H54 (cell line): ENCODE measurements at places on chromosomes 5 and 9.

DNA sequence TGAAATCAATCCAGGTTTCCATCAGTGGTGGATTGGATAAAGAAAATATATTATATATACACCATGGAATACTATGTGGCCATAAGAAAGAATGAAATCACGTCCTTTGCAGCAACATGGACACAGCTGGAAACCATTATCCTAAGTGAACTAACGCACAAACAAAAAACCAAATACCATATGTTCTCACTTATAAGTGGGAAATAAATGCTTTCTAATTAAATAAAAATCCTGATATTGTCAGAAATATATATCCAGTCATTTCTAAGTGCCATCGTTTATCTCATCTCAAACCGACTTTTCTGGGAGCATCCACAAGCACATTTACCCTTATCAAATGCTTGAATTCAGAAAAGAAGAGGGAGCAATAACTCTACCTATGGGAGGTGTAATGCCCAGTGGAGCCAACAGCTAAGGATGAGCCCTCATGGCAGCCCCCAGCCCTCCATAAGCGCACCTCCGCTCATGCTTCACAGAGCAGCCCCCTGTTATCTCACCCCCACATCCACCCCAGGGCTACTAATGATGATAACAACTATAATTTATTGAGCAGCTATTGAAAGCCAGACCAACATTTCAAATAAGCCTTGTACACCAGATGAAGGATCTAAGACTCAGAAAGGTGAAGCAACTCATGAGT, 101.7 kb upstream of the SPOCK1 start:
- DNase-seq, result no peak

- DNase-seq, result no peak
Measured at GRCh38 chr9:72292874-72293607, 72.0 kb downstream of the ZFAND5 start.

DNA sequence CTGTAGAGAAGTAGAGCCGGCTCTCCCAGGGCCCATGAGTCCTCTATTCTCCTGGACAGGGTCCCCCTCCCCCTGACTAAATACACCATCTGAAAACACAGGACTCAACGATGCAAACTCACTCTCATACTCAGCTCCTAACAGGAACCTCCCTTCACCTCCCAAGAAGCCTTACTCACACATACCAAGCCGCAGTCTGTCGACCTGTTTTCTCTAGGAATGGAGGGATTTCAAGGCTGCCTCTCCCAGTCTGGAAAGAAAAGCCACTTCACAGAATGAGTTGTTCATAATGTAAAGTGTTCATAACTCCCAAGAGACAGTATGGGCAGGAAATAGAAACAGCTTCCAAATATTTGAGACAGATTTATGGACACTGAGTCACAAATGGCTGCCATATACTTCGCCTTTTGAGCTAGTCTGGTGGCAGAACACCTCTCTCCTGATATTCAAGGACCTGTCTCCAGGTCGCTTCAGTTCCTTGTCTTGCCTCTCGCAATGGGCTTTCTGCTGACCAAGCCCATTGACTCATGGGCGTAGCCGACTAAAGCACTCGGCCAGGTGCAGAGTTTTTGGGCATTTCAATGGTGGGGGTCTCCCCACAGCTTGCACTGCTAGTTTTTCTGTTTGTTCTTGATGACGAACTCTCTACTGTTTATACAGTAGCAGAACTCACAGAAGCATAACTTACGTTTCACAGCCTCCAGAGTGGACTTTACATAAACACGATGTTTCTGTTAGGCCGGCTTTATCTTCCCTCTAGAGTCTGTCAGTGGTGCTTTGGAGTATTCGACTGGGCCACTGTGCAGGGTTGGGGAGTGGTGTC, 25.0 kb upstream of the IL17B start:
- no peak for DNase-seq

- no peak for DNase-seq
Measured at GRCh38 chr5:164345173-164345849, 839.9 kb downstream of the MAT2B start.

- no peak for DNase-seq
Measured at GRCh38 chr5:59640411-59640810, 253.1 kb downstream of the PDE4D start.
